SK-N-DZ (cell line): ENCODE measurements at places on chromosomes 7 and 10.

- DNase-seq, result peak; percentile 3
These were observed 32.1 kb downstream of the GPR158 start for GRCh38 chr10:25206693-25207414.

DNA sequence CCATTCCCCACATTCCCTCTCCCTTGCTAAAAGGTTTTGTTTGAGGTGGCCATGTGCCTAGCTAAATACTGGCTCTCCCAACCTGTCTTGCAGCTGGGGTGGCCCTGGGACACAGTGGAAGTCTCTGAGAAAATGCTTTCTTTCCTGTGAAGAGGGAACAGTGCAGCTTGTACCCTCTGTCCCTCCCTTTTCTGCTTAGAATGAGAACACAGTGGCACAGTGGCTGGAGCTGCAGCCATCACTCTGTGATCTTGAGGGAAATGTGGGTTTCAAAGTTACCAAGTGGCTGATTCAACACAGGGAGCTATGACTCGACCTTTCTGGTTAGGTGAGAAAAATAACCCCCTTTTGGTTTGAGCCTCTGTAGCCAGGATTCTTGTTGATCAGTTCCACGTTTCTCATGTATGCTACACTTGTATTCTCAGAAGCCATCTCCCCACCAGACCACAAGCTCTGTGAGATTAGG, 62.7 kb upstream of the CARD11 start:
- DNase-seq, result no peak

DNA sequence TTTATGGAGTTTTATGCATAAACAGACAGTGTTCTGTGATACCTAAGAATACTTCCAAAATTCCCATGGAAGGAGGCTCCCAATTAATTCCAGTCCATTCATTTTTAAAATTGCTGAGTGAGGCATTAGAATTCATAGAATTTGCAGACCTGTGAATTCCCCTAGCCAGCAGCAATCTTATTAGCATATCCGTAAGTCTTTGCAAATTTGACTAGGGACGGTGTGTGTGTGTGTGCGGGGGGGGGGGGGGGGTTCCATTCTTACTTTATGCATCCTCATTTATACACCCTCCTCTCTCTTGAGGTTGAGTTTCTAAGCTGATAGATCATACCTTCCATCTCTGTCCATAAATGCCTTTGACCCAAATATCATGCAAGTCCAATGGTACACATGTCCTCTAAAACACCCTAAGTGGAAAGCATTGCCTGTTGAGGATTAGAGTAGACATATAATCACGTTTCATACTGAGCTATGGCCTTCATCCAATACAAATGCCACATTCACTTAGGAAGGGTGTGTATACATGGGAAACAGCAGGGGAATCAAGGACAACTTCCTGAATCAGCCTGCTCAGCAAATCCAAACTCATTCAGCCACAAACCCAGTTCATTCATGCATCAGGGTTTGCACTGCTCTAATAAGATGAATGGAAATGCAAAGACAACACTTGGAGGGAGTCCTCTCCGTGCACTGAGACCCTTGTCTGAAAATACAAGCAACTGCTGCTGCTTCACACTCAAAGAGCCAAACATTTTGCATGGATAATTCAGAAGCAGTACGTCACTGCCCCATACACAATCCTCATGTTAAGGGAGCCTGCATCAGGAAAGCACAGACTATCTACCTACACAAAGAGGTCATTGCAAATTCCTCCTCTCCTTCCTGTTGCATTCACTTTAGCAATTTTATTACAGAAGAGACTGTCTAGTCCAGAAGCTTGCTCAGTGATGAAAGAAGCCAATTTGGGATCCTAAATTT, 350.8 kb downstream of the KCNMA1 start:
- peak; percentile 20 for DNase-seq

GRCh38 chr10:72622271-72622670, 3.6 kb downstream of the MICU1 start:
- no peak for DNase-seq

DNA sequence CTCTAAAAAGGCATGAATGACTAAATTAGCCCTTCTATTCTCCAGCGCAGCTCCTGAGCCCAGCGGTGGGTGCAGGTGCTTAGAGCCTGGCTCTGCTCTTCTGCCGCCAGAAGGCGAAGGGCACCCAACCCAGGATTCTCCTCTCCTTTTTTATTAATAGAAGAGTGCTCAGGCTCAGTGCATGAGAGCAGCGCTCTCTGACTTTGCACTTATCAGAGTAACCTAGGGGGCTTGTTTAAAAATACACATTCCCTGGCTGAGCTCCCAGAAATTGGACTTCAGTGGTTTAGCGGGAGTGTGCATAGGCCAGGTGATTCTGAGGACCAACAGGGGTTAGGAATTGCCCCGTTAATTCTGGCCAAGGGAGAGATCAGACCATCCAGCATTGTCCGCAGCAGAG, 1.7 kb upstream of the PFKP start:
- no peak for DNase-seq

GRCh38 chr10:79928028-79928583, 20.8 kb downstream of the SFTPD start:
- DNase-seq, result no peak

DNA sequence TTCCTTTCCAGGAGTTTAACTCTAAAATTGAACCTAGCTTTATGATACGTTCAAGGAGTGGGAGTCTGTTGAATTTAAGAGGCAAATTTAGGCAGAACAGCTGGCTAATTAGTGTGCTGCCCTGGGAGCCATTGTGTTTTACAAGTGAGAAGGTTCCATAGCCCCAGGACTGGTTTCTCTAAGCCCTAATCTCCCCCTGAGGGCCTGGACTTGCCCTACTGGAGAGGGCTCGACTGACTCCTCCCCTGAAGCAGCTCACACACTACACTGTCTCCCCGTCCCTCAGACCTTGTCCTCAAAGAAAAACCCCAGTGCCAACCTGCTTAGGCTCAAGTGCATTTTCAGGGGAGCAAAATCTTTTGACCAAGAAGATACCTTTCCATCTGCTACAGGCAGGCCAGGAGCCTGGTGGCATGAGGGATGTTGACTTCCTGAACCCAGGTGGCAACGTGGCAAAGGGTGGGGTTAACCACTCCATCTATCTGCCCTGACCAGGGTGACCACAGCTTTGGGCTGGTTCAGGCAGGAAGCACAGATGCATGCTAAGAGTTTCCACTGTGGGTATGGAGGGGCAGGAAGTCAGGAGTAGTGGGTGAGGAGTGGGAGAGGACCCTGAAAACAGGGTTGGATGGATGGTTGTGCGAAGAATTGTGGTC, 68.9 kb upstream of the CARD11 start:
- no peak for DNase-seq

DNA sequence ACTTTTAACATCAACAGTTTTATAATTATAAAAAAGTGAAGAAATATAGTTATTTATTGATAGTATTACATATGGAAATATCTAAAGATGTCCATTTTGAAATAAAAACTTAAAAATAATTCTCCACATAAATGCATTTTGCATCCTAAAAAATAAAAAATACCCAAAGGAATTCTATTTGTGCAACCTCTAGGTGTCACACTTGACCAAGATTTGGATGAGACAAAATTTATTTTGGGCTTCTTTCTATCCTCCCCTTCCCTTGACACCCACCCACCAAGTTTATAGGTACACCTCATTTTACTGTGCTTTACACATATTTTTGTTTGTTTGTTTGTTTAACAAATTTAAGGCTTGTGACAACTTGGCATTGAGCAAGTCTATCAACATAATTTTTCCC, 3.3 kb upstream of the THSD7A start:
- peak; percentile 8 for DNase-seq

GRCh38 chr7:69847921-69848612, 249.8 kb downstream of the AUTS2 start:
- no peak for DNase-seq

GRCh38 chr10:78775891-78776290, 292.9 kb upstream of the ZMIZ1 start:
- no peak for DNase-seq

GRCh38 chr7:132782777-132783640, 206.7 kb upstream of the PLXNA4 start:
- DNase-seq, result no peak

- DNase-seq, result no peak
These were observed 180.5 kb downstream of the TAX1BP1 start for GRCh38 chr7:27920281-27920946.

GRCh38 chr7:104836976-104837375, 177.0 kb upstream of the KMT2E start:
- DNase-seq, result no peak

GRCh38 chr10:13893926-13894325, 307.2 kb downstream of the PRPF18 start:
- DNase-seq, result peak; percentile 70

- DNase-seq, result peak; percentile 82
These were observed 20.7 kb upstream of the ZMIZ1 start for GRCh38 chr10:79047875-79048638.

GRCh38 chr7:22333680-22334141, 23.2 kb downstream of the RAPGEF5 start:
- no peak for DNase-seq

DNA sequence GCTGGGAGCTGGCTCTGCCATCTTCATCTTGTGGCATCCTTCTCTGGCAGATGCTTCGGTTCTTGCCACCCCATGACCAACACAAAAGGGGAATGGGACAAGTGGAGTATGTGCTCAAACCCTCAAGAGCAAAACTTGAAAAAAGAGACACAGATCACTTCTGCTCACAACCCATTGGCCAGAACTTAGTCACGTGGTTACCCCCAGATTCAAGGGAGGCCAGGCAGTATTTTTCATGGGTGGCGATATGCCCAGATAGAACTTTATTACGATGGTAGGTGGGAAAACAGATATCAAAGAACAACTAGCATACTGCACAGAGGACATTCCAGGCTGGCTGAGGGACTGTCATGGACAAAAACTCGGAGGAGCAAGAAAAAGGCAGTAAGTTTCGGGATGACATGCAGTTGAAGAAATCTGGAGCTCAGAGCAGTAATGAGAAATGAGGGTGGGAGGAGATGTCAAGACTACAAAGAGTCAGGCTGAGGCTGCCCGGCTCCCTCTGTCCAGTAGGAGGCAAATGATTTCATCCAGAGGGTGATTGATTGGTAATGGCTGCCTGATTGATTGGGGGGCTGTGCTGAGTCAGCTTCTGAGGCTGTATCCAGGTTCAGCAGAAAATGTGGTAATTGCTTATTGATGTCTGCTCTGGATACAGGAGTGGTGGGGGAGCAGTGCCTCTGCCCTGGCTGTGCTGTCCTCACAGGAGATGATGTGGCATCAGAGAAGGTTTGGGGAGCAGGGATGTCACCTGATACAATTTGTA, 25.3 kb downstream of the COL13A1 start:
- no peak for DNase-seq

GRCh38 chr10:97830064-97830463, 19.6 kb upstream of the GOLGA7B start:
- no peak for DNase-seq

GRCh38 chr10:48805411-48805810, 120.7 kb downstream of the WDFY4 start:
- no peak for DNase-seq

GRCh38 chr10:80646366-80646765, 108.7 kb downstream of the SH2D4B start:
- DNase-seq, result no peak

DNA sequence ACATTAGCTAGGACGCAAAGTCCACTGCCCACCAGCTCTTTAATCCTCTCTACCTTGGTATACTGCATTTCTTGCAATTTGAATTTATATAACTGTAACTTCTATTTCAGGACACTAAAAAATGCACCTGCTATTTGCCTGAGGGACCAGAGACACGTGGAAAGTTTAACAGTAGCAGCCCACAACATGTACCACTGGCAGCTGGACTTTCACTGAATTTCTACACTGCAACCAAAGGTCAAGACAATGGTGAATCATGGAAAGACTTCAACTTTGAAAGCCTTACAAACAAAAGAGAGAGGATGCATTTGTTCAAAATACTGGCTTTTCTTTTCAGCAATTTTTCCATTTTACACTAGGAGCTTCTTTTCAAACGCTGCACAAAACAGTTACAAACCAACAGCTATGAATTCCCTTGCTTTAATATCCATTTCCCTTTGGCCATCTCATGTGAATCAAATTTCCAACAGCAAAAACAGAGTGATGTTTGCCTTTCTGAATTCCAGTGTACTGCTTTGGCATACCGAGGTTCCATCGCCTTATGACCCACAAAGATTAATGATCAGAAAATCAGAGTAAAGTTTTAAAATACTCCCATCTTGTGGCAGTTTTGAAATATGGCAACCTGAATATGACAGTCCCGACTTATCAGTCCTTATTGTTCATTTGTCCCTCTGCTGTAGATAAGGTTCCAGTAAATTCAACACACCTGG, 29.9 kb upstream of the HNRNPH3 start:
- peak; percentile 56 for DNase-seq

GRCh38 chr7:16646472-16647072, 591 bp downstream of the BZW2 start:
- DNase-seq, result peak; percentile 12

DNA sequence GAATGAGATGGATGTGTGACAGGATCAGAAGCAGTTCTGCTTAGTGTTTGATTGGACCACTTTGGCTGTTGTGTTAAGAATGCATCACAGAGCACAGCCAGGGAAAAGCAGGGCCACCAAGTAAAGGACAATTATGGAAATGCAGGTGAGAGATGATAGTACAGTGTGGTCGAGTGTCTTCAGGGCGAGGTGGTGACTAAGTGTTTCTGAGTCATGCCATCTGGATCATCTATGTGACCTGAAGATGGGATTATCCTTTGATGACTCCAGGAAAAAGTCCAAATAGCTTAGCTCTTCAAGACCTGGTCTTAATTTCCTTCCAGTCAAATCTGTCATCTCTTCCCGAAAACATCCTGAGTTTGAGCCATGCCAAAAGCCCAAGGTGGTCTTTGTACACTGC, 523.2 kb upstream of the IGFBP3 start:
- DNase-seq, result no peak

DNA sequence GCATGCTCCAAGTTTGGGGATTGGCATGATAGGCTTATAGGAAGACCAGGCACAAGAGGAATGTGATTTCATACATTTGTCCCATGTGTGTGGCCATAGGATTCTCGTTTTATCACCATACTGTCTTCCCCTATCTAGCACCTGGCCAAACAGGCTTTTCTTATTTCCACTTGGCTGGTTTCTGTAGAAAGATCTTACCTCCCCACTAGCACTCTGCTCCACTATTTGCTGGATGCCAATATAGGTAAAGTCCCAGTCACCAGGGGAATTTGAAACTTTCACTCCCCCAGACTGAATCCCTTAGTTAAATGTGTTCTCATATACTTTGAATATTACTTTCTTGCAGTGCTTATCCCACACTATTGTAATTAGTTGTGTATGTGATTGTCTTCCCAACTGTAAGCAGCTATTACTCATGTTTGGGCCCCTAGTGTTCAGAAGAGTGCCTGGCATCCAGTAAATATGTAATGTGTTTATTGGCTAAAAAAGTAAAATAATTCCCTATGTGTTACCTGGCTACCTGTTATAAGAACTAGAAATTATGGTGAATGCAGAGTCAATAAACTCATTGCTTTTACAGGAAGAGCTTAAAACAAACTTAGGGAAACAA, 109.0 kb downstream of the LRMDA start:
- DNase-seq, result no peak
